NCI-H2107 (cell line): ENCODE measurements at places on chromosomes 4 and X.

DNA sequence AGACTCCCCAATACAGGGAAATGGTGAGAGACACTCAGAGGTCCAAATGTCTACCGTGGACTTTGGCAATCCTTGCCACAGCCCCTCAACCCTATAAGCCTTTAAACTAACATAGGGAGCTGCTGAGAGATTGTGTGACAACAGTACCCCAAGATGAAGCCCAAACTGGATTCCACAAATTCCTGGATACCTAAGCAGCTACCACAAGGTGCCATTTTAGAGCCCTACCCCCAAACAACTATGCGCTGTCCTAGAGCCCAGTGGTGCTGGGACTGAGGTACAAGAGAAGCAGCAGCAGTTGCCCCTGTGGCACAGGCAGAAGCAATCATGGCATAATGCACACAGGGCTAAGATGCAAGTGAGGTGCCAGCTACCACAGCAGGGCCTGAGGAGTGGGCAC is 2.7 kb upstream of the TMPRSS11F start:
- no peak for DNase-seq

GRCh38 chr4:48639807-48640206 is 140.3 kb downstream of the FRYL start:
- DNase-seq: no peak

GRCh38 chrX:103170216-103170615 is 44.7 kb upstream of the BEX4 start:
- no peak for DNase-seq

GRCh38 chr4:105120626-105121025 is 26.1 kb upstream of the TET2 start:
- DNase-seq: no peak

DNA sequence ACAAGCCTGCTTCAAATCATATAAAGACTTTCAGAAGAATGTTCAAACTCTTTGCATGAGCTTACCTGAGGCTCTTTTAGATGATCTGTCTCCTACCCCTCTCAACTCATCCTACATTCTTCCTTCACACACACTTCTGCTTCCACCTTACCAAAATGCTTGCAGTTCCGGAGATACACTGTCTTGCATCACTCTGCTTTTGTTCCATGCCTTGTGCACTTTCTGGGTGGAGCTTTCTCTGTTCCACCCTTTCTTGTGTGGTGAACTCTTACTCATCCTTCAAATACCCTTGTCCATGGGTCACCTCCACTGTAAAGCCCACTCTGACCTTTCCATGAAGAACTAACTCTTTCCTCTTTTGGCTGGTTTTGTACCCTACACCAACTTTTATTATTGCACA is 18.4 kb upstream of the MGST2 start:
- no peak for DNase-seq

GRCh38 chr4:79217025-79217424 is 108.8 kb downstream of the NAA11 start:
- no peak for DNase-seq

DNA sequence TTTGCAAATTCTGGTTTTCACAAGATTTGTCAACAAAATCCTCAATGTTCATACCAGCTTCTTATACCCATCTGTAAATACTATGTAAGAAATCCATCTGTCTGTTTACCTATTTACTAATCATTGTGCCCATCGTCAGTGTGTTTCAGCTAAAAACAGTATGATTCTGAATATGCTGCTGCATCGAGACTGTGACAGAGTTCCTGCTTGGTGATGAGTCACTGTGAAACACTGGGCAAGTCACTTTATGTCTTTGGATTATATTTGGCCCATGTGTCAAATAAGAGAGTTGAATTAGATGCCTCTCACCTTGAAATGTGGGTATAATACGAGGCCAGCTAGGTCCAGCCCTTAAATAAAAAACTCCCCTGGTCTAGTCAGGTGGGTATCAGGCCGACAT is 79.3 kb downstream of the CBLL2 start:
- no peak for DNase-seq

GRCh38 chr4:2261853-2262144 is at the start of gene MXD4:
TSS of gene MXD4 (minus strand) at chr4:2262109. CDS start at chr4:2261980, 129 bp downstream.
- no peak for DNase-seq

GRCh38 chrX:39304746-39305145 is 503.5 kb downstream of the MID1IP1 start:
- no peak for DNase-seq

DNA sequence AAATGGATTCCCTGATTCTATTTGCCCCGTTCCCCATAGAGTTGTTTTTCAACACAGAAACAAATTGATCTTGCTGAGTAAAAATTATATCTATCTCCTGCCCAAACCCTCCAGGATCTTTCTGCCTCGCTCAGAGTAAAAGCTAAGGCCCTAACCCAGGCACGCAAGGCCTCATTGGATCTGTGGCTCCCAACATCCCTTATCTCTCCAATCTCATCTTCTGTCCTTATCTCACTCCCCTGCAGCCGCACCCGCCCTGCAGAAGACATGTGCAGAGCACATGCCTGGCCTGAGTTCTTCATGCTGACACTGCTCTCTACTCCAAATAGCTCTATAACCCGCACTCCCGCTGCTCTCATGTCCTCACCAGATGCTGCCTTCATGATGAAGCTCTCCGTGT is 543.8 kb upstream of the ZFP42 start:
- DNase-seq: no peak

- no peak for DNase-seq
Observed at GRCh38 chrX:155966876-155967275, 30.6 kb upstream of the IL9R start.

DNA sequence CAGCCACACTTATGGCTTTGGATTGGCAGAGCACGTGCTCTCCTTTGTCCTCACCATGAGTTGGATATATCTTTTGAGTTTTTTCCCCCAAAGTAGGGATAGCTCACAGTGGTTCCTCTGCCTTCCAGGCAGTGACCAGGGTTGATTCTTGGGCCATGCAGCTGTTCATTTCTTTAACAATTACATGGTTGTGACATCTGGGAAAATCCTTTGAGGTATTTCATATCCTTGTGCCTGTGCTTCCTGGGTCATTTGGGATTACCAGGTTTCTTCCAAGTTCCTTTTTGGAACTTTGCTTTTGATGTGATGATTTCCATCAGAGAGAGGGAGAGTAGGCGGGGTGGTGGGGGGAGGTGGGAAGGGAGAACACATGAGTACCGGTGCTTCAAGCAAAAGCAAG is 15.6 kb downstream of the BCORL1 start:
- DNase-seq: no peak

DNA sequence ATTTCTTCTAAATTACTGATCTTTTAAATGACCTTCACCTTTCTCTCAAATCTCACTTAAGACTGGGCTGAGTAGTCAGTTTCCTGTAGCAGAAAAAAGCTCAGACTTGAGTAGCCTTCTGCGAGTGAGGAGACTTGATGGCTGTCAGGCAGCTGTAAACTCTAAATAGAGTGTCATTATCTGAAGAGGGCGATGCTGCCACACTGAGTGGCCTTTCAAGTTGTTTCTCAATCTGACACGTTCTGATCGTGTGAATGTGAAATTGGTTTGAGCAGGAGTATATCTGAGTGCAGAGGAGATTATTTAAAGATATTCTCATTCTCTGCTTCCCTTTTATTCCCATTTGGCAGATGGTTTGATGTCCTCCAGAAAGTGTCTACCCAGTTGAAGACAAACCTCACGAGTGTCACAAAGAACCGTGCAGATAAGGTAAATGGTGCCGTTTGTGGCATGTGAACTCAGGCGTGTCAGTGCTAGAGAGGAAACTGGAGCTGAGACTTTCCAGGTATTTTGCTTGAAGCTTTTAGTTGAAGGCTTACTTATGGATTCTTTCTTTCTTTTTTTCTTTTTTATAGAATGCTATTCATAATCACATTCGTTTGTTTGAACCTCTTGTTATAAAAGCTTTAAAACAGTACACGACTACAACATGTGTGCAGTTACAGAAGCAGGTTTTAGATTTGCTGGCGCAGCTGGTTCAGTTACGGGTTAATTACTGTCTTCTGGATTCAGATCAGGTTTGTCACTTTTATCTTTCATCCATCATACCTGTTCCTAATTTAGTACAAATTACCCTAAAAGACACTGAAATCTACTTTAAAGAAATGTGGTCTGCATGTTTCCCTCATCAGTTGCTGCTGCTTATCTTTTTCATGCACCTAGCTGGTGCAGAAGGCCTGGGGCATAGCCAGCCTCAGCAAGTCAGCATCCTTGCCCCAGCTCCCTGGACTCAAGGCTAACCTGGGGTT is 74.3 kb upstream of the MSANTD1 start:
- no peak for DNase-seq

DNA sequence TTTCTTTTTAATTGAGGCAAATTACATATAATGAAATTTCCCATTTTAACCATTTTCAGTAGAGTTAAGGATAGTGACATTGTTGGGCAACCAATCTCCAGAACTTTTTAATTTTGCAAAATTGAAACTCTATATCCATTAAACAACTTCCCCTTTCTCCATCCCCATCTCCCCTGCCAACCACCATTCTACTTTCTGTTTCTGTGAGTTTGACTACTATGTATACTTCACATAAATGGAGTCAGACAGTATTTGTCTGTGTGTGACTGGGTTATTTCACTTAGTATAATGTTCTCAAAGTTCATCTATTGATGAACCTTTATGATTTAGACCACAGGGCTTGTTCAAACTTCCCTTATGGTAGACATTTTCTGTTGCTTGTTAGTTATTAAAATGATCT is 364.5 kb upstream of the MAD2L1 start:
- no peak for DNase-seq

GRCh38 chrX:143964549-143964948 is 80.7 kb downstream of the UBE2NL start:
- DNase-seq: no peak

DNA sequence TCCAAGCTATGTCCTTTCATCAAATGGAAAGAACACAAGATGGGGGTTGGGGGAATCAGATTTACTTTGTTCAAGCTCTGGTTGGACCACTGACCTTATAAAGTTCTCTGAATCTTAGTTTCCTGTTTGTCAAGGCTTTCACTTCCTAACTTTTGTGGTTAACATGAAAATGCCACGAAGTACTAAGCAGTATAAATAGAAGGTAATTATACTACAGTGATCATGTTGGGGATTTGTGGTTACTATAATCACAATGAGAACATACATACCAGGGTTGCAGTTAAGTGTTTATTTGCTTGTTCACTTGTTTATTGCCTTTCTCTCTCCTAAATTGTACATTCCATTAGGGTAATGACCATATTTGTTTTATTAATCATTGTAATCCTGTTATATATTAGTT is 53.2 kb downstream of the SPRY1 start:
- DNase-seq: no peak

DNA sequence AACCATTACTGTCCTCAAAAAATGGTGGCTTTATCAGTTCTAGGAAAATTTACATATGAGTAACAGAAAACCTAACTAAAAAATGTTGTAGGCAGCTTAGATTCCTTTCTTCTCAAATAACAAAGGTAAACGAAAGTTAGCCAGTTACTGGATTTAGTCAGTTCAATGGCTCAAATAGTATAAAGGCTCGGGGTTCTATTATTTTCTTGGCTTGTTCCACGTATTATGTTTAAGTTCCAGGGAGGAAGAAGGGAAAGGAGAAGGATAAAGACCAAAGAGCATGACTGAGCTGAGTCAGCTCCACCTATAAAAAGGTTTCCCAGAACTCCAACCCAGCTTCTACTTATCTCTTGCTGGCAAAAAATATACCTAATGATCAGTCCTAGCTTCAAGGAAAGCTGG is 41.0 kb upstream of the MAB21L2 start:
- no peak for DNase-seq

- DNase-seq: no peak
Observed at GRCh38 chr4:68346461-68346860, 3.4 kb downstream of the YTHDC1 start.

DNA sequence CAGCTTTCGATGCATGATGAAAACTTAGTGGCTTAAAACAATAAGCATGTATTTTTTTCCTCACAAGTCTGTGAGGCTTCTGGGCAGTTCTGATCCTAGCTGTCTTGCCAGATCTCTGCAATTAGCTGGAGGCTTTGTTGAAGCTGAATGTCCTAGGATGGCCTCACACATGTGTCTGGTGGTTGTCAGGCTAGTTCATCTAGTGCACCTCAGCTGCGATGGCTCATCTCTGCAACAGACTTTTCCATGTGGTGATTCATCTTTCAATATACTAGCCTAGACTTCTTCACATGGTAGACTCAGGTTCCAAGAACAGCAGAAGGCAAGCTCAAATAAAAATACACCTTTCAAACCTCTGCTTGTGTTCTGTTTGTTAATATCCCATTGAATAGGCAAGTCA is 66.5 kb upstream of the IL1RAPL1 start:
- no peak for DNase-seq

DNA sequence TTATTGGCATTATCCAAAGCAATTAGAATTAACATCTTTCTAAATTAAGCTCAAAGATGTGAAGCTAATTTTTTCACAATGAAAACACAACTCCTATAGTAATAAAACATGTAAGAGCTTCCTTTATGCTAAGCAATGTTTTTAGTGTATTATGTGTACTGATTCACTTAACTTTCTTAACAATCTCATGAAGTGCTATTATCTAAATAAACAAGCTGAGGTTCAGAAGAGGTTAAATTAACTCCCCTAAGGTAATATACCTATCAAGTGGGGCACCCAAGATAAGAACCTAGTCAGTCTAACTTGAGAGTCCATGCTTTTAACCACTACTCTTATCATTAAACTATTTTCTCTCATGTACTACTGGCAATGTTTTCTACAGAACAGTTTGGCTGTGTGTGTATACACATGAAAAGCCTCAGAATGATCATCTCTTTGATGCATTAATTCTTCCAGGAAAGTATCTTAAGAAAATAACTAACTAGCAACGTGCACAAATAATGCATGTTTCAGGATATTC is 13.6 kb downstream of the G3BP2 start:
- no peak for DNase-seq

DNA sequence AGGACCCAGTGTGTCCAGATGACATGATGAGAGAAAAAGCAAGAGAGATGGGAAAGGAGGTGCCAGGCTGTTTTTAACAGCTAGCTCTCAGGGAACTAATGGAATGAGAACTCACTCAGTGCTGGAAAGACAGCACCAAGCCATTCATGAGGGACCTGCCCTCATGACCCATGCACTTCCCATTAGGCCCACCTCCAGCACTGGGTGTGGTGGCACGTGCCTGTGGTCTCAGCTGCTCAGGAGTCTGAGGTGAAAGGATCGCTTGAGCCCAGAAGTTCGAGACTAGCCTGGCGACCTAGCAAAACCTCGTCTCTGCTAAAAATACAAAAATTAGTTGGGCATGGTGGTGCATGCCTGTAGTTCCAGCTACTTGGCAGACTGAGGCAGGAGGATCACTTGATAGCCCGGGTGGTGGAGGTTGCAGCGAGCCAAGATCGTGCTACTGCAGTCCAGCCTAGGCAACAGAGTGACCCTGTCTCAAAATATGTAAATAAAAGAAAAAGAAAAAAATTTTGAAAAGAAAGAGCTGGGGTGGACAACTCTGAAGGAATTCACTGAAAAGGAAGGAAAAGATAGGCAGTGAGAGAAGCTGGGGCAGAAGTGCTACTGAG is 50.9 kb downstream of the FAM193A start:
- DNase-seq: no peak

DNA sequence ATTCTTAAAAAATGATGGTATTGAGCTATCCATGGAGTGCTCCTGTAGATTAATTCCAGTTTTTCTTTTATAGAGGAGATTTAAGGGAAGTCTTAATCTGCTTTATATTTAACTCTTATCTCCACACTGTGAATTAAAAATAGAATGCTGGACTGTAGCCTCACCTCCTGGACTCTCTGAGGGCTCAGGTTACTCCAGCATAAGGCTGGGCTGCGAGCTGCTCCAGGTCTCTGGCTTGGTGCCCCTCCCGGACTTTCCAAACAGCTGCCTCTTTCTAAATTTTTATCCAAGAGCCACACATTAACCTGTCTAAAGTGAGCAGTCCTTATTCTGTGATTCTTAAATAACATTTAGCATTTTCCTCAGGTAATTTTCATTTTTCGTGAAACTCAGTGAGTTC is 218.7 kb upstream of the JADE1 start:
- DNase-seq: no peak

- DNase-seq: no peak
Observed at GRCh38 chr4:40585201-40585799, 44.4 kb downstream of the RBM47 start.
